ENCODE measurements at places on chromosomes 11 and 22. TPM values are rescaled to one million over a fixed set of nuclear protein-coding genes. Genes with fewer than 3 reads are reported as not detected.

The TTLL1 gene
- 7.4 TPM for total RNA-seq

The RTN4RL2 gene
- total RNA-seq: 0.74 TPM

The ABTB2 gene
- 3.7 TPM for total RNA-seq

The C1QTNF5 gene
- not detected for total RNA-seq

The GLB1L2 gene
- 11.0 TPM for total RNA-seq

The RFPL3 gene
- total RNA-seq: not detected

The MUC6 gene
- not detected for total RNA-seq

The TRIM49B gene
- not detected for total RNA-seq

The CD248 gene
- total RNA-seq: 0.15 TPM

The KRTAP5-1 gene
- total RNA-seq: not detected

The FJX1 gene
- 0.77 TPM for total RNA-seq

The APOA5 gene
- not detected for total RNA-seq

The ANO3 gene
- not detected for total RNA-seq

DNA sequence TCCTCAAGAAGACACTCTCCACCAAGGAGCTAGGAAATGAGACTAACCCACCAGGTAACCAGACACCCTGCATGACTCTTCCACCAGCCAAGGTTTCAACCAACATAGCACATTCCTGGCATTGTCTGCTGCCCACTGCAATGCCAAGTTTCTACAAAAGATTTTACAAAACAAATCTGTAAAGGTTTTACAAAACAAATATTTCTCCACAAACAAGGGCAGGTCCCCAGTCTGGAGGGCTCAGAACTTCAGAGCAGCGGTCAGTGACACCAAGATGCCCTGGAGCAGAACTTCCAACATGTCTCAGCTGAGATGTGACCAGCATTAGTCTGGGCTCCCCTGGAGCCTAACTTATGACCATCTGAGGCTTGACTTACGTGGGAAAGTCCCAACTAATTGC lies 14.0 kb downstream of the GALNT18 start:
- DNase-seq: no peak

- no peak for DNase-seq
Measured at GRCh38 chr11:27395556-27396258, 32.7 kb upstream of the CCDC34 start.

- DNase-seq: no peak
Measured at GRCh38 chr11:69416143-69416515, 65.3 kb upstream of the LINC01488 start.

GRCh38 chr11:29282088-29282487 lies 734.7 kb downstream of the KCNA4 start:
- DNase-seq: no peak

DNA sequence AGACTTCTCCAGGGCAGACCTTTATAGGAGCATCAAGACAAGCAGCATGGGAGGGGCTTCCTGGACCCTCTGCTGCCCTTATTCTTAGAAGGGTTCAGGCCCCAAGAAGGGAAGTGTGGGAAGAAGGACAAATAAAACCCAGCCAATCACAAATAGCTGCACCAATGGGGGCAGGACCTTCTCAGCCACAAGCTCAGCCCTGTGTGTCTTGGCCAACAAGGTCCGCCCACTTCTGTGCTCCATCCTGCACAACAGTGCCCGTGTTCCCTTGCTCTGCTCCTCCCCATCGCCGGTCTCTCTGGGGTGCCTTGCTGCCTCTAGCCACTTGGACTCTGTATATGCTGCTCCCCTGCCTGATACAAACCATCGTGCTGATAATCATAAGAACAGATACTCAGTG lies 86.1 kb downstream of the NAT10 start:
- no peak for DNase-seq

GRCh38 chr22:39910876-39911613 lies 10.2 kb downstream of the GRAP2 start:
- peak; percentile 54 for DNase-seq

DNA sequence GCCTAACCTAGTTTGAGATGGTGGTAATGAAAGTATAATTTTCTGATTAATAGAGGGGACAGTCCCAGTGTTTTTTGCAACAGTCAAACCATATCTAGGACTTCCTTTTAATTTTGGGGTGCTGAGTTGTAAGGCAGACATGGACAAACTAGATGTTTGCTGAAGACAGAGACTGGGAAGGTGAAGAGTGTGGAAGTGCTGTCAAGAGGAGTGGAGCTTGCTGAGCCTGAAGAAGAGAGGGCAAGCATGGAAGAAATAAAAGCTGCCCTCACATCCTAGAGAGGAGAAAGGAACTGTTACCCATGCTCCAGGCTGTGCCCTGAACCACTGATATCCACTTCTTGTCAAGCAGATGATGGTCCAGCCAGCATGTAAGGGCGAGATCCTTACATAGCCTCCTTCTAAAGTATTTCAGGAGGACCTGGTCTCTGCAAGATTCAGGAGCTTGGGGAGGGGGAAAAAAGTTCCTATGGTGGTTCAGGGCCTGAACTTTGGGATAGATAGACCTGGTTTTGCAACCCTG lies 51.4 kb downstream of the PRR5L start:
- DNase-seq: no peak

DNA sequence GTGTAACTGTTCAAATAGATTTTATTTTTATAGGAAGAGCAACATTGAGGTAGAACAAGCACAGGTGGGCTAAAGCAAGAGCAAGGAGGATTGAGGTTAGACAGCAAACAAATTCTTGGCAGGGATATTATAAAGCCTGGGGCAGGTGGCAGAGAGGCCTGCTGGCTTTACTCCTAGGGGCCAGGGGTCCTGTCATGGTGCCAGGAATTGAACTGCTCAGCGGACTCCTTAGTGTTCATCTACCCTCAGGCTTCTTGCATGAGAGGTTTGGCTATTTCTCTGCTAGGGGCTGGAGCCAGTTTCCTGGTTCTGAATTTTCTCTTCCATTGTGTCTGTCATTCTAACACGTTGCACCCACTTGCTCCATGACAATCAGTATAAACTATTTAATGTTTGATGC lies 217.2 kb upstream of the NCAM1 start:
- no peak for DNase-seq

GRCh38 chr11:60872961-60873524 lies 5.7 kb downstream of the ZP1 start:
- DNase-seq: no peak

- DNase-seq: no peak
Measured at GRCh38 chr11:26112264-26112663, 219.7 kb upstream of the ANO3 start.

DNA sequence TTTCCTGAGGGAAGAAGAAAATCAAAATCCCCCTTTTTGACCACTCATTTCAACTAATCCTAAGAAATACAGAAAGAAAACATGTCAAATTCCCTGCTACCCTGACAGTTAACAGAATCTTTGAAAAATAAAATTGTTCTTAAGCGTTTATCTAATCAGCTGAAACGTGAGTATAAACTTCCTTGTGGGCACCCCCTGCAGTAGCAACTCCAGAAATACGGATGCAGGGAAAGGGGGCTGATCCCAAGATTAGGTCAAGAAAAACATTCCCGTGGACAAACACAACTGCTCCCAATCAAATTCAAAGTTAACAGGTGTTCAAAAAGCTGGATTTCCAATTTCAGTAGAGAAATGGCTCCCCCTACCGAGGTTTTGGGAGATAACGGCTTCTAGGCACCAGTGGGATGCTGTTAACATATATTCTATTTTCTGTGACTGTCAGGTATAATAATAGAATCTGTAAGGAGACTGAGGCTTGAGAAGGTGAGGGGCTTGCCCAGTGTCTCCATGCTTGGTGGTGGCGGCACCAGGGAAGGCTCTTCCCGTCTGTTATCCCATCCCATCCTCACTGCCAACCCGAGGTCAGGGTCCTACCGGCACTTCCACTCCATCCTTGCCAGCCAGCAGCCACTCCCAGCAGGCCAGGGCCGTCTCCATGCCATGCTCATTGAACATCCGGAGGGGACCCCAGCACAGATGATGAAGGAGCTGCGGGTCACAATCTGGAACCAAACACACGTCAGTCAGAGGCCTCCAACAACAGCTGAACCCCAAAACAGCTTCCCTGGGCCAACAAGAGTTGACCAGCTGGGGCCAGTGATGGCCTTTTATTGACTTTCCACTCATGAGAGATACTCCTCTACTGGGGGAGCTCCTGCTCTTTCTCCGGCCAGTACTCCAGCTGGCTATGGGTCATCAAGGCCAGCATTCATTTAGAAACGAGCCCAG lies 32.0 kb upstream of the SERPIND1 start:
- DNase-seq: peak; percentile 63

DNA sequence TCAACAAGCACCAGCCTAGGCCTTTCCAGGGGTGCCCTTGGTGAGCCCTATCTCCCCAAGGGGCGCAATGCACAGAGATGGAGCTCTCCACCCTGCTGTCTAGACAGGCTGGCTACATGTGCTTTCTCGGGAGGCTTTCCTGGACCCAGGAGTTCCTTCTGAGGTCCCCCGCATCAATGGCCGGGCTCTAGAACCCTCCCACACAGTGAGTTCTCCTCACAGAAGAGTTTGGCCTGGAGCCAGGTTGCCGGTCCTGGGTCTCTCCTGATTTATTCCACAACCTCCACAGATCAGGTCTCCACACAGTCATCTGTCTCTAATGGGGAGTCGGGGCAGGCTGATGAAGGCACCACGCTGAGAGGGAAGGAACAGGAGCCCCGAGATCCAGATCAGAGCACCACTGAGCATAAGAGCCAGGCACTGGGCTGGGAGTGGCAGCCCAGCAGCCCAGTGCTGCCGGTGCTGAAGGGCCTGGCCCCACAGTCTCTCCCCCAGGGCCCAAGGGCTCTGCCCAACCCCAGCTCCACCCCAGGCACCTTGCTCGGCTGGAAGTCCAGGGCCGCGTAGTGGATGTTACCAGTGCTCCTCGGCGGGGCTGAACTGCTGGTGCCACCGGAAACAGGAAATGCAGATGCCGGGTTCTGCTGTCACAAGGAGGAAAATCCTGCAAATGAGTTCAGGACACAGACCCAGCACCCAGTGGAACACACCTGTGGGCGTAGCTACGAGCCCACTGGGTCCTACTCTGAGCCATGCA lies 44.7 kb downstream of the GAB4 start:
- DNase-seq: no peak

GRCh38 chr11:38009932-38010331 lies 1411.9 kb upstream of the RAG2 start:
- DNase-seq: no peak

DNA sequence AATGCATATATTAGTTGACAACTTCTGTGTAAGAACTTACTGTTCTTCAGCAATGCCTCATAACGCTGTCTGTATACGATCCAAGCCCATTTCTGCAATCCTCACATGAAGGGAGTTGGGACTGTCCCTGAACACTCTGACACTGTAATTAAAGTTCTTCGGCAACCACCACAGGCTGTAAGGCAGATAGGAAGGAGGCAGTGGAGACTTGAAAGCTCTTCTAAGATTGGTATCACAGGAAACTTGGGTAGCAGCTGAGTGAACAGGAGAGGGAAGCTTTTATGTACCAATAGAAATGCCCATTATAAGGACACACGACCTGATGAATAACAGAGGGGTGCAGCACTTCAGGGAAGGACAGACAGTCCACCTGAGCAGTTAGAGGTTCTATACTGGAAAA lies 12.0 kb upstream of the GAB2 start:
- peak; percentile 6 for DNase-seq

GRCh38 chr11:102617466-102618008 lies 7.6 kb downstream of the MMP20 start:
- DNase-seq: no peak

DNA sequence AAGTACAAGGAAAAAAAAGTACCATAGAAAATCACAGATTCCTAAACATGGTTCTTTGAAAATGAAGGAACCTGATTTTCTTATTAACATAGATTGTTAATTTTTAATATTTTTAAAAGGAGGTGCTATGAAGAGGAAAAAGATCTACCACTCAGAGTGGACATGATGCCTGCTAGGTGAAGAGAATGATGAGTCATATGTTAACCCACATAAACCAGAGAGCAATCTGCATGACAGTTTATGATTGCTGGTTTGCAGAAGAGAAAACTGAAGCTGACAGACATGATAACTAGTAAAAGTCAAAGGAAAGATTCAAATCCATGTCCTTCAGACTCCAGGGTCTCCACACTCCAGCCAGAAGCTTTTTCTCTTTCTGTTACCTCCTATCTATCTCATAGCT lies 1231.7 kb downstream of the LRRC4C start:
- DNase-seq: no peak

DNA sequence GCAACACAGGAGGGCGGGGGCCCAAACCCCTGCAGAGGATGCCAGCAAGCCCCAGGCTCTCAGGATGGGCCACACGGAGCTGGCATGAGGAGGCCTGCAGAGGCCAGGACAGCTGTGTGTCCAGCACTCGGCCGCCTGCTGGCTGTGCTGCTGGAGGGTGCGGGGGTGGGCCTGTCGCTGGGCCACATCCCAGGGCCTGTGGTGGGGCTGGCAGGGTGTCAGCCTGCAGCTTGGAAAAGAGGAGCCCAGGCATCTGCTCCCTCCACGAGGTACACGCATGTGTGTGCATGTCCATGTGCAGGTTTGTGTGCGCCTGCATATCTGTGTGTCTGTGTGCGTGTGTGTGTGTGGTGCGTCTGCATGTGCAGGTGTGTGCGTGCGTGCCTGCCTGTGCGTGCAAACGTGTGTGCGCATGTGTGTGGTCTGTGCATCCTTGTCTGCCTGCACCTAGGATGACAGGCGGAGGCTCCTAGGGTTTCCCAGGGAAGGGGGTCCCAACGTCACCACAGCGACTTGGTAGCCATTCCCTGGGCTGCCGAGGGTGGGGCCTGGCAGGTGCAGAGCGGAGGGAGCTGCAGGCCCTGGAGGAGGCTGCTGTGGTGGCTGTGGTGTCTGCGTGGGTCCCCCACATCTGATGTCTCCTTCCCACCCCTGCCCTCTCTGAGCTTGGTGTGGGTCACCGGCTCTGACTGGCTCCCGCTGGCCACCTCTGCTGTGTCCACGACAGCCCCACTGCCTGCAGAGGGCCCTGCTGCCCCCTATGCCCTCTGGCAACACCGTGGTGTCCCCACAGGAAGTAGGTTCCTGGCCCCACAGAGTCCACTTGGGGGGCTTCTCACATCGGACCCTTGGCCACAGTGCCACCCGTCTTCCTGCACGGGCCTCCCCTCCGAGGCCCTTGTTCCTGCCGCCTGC lies 17.1 kb downstream of the BRSK2 start:
- no peak for DNase-seq

DNA sequence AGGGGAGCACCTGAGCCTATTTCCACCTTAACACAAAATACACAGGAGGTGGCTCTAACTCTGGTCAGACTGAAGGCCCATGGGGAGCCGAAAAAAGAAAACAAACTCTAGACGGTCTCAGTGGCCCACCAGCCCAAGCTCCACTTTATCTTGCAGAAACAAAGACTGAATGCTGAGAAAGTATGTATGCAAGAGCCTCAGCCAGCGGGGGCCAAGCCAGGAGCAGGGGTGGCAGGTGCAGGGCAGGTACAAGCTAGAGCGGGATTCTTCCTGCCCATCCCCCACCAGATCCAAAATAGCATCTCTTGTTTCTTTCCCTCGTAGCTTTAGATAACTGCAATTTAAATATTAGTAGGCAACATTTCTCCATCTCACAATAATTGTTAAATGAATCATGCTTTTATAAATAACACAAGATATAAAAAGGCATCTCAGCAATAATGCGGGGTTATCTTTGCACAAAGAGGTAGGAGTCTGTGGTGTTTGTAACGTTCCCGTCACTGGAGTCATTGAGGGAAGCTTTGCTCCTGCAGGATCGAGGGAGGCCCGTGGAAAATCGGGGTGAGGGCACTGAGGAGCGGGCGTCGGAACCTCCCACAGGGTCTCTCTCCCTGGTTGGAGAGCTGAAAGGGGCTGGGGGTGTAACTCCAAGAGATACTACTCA lies 418.0 kb downstream of the SHANK2 start:
- no peak for DNase-seq
